Stimulated activated CD8-positive, alpha-beta memory T cell treated with anti-CD3 and anti-CD28 coated beads, Interleukin-7, amount 100 ng/mL, for 1 hour (primary cell): ENCODE measurements at places on chromosomes 4 and X.

DNA sequence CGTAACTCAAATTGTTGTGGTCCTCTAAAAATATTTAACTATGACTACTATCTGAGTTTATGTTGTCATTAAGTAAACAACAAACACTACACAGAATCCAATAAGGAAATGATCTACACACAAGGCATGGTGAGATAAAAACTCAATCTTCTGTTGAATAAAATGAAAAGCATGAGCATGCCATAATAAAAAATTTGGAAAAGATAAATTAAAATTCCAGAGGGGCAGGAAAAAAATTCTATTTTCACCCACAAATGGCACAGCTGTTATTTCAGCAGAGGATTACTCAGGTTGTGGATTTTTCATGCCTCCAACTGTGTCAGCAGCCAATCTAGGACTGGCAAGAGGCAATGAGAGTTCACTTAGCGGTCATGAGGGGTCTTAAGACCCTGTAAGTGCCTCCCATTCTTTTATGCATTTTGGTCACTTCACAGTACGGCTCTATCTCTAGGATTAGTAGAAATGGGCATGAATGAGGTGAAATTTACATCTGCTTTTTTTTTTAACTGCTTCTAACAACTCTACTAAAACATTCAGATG, 639.8 kb upstream of the DIPK2B start:
- no peak for DNase-seq

DNA sequence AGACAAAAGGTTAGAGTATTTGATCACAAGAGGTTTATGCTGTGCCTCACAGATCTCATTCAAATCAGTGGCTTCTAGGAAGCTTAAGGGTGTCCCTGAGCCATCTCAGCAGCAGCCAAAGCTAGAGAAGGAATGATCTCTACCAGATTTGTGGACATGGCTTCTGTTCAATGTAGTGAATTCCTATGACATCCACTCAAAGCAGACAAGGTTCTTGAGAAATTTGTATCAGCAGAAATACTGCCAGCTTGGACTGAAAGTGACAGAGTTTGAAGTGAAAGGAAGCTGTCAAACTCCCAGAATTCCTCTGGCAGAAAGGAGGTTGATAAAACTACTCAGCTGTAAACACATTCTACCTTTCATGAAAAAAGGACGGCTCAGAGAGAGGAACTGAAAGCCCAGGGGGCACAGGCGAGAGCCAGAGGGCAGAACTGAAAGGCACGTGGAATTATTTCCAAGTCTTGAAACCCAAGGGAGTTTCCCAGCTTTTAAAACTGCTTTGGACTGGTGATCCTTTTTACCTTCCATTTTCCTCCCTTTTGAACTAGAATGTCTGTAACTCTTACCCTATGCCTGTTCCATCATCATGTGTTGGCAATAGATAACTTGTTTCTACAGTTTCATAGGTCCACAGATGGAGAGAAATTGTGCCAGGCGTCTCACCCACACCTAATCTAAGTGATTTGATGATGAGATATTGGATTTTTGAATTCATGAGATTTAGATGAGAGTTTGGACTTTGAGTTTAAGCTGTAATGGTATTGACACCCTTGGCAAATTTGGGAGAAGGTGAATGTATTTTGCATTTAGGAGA, 14.5 kb upstream of the MED14 start:
- DNase-seq = no peak

DNA sequence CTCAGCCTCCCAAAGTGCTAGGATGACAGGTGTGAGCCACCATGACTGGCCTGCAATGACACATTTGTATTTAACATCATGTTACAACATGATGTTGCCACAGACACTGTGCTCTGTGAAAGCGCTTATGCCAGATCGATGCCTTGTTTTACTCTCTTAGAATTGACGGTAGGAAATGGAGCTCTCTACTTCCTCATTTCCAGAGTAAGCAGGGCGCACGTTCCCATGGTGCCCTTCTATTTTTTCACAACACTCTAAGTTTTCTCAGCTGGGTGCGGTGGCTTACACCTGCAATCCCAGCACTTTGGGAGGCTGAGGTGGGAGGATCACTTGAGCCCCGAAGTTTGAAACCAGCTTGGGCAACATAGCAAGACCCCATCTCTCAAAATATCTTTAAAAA, 60.7 kb upstream of the DHRSX start:
- DNase-seq = no peak

DNA sequence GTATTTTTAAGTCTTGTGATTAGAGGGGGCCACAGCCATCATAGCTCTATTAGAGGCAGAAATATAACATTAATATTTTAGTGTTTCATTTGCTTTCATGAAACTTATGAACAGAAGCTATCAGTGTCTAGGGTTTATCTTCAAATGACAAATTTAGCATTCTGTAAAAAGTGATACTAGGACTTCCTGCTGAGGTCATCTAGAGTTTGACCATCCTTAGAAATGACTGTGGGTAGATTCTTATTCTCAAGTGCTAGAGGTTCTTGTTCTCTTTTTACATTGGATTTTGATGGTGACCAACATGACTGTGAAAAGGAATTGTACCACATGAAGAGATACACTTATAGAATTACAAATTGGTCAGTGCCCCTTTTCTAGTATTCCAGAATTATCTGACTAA, 568.6 kb downstream of the RPA4 start:
- no peak for DNase-seq

DNA sequence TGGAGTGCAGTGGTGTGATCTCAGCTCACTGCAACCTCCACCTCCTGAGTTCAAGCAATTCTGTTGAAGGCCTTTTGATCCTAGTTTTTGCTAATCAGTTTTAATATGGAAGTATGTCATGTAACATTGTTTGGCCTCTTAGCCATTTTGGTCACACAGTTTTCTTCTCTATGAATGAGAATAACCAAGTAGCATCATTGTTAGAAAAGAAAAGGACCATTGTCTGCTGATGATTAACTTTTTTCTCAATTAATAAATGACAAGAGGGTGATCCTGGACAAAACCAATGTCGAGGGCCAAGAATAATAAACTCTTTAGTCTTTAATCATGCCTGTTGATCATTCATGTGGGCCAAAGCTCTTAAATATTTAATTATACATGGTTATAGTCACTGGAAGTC, 289.3 kb upstream of the MAGEB2 start:
- DNase-seq = no peak

- DNase-seq = no peak
These were observed 55.4 kb upstream of the ANXA3 start for GRCh38 chr4:78496021-78496643.

DNA sequence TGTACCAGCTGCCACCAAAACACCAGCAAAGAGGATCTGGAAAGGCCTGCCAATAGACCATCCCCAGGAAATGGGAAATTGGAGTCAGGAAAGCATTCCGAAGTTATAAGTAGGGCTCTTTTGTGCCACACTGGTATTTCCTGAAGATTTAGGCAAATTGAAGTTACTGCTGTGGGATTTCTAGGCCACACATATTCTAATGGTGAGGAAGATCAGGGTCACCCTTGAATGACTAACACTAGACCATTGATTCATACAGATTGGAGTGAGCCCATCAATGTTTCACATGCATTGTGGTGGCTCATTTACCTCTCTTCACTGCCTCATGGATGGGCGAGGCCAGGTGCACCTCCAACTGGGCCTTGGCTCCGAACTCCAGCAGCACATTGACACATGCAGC, 22.6 kb downstream of the ASB11 start:
- DNase-seq = no peak

DNA sequence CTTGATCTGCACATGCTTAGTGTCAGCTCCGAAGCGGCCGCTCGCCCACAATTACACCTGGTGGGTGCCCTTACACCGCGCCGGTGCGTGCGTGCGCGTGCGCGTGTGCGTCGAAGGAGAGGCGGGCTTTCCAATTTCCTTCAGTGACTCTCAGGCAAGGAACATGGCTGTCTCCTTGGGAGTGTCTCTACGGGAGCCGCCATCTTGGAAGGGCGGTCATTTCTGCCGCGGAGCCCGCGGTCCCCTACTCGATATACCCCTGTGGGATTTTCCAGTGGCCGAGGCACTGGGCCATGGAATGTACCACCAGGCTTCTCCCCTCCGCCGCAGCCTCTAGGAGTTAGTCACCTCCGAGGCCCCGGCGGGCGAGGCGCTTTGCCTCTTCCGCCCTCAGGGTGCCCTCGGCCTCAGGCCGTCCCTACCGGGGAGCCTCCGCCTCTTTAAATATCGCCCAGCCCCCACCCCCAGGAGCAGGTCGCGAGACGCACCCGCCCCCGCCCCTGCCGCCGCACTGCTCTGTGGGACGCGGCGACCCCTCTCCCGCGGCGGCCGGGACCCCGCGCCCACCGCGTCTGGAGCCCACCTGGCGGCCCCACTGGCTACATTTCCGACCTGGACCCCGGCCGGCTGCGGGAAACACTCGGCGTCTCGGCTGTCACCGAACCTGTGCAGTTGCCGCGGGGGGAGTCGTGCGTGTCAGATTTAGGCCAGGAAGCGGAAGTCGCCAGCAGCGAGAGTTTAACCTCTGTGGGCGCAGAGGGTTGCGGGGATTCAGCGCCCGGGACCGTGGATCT, at the start of gene ZNF41:
Gene ZNF41 (minus strand): TSS at position 711 of the 794 bp plus-strand sequence. CDS start 15,741 bp downstream, outside the sequence.
- peak; percentile 50 for DNase-seq

DNA sequence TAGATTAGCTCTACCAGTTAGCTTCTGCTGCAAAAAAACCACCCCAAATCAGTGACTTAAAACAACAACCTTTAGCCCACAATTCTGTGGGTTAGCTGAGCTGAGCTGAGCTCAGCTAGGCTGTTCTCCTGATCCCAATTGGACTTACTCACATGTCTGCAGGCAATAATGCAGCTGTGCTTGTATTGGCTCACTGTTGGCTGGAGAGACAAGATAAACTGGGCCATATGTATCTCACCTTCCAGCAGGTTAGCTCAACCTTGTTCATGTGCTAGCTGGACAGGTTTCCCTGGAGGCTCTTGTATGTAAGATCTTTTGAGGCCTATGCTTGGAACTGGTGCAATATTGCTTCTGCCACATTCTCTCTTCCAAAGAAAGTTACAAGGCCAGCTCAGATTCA, 261.5 kb upstream of the ADGRL3 start:
- DNase-seq = no peak

- no peak for DNase-seq
These were observed 84.8 kb downstream of the AFAP1 start for GRCh38 chr4:7854697-7855370.

DNA sequence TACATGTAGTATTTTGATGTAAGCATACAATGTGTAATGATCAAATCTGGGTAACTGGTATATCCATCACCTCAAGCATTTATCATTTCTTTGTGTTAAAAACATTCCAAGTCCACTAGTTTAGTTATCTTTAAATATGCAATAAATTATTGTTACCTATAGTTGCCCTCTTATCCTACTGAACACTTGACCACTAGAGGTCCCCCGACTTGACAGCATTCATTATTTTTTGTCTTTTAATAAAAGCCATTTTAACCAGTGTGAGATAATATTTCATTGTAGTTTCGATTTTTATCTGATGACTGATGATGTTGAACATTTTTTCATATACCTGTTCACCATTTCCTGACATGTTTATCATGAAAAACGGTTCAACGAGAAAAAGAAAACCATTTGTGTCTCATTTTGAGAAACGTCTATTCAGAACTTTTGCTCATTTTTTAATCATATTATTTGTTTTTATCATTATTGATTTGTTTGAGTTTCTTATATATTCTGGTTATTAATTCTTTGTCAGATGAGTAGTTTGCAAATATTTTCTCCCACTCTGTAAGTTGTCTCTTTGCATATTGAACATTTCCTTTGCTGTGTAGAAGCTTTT, 199.0 kb upstream of the CXXC4 start:
- DNase-seq = no peak

- no peak for DNase-seq
These were observed 23.5 kb upstream of the BCORL1 start for GRCh38 chrX:129958814-129959492.

GRCh38 chr4:120926358-120927025, 4.0 kb upstream of the PRDM5 start:
- no peak for DNase-seq

GRCh38 chr4:85024671-85025070, 58.2 kb upstream of the WDFY3 start:
- DNase-seq = no peak

DNA sequence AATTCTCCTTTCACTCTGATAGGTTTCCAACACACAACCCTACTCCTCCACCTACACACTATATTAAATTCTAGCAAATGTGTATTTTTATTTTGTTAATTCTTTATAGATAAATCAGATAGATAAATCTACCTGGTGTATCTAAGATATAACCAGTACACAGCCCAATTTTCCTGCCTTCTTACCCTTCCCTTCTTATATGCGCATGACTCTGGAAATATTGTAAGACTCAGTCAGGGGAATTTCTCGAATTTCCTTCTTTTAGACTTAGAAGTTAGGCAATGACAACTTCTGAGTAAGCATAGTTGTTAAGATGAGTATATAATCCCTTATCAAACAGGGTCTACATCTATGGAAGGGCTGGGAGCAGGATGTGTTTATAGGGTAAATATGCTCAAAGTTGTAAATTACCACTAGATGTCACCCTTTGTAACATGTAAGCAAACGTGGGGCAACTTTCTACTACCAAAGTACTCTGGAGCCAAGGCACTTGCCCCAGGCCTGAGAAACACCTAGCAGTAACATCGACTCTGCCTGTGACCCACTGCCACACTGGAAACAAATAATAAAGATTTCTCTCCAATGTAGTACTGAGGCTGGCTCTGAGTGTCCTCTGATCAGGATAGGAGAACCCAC, 444.7 kb downstream of the IQCM start:
- DNase-seq = no peak

GRCh38 chr4:78667764-78668163, 108.4 kb upstream of the BMP2K start:
- DNase-seq = no peak

DNA sequence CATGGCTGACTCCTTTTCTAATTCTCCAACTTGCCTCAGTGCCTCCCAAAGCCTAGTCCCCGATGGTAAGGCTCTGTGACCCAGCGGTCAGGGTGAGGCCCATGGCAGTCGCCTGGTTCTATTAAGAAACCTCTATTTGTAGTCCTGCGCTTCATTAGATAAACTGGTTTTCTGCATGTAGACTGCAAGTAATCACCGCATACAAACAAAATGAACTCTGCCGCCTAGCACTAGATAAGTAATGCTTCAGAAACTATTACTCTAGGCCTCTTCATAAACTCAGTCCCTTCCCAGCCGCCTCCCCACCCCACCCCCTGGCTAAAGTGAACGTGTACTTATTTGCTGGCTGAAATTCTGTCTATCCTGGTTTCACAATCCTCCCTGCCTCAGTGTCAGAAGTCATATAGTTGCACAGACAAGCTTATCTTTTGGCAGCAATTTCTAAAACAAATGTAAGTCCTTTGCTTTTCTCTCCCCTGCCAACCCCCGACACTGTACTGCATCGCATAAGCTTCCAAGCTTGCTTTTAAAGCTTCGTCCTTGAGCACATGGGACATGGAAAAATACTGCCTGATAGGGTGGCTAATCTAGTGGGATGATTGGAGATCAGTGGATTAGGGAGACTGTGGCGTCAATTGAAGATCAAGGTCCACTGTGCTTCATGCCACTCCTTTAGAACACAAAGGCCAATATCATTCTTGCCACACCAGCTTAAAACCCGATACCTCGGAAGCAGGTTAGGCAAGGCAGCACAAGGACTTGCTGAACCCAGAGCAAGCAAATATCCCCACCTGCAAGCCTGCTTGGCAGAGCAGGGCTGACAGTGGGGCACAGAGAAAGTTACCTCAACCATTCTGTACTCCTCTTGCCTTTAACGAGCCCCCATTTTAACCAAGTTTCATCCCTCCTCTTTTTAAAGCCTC, 125.8 kb downstream of the IRF2 start:
- DNase-seq = no peak
